ENCODE measurements at places on chromosomes 13 and 19.

- no peak for DNase-seq
These were observed 42.3 kb downstream of the LRCH1 start for GRCh38 chr13:46595136-46595884.

- DNase-seq = no peak
These were observed 311.3 kb downstream of the KLF12 start for GRCh38 chr13:73822668-73823592.

DNA sequence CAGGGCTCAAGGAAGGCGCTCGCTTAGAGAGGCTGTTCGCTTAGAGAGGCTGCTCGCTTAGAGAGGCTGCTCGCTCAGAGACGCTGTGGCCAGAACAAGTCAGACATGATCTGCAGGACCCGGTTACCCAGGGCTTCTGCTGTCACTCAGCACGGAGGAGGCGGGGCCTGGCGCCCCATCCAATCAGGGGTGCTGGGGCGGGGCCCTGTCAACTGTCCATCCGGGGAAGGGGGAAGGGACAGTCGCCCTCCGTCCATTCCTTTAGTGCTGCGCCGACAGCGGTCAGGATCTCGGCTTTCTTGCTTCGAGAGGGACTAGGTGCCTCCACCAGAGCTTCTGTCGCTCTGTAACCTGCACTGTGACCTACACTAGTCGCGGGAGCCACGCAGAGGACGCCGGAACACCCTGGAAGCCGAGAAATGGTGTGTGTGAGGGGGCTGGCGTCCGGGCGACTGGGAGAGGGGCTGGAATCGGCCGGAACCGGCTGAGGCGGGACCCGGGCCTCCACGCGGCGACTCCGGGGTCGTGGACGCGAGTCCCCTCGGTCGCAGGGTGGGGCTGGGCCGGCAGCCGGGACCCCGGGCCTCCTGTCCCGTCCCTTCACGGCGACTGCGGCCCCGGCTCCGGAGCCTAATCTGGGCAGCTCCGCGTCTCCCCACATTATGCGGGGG lies at the start of gene ZNF440:
Gene ZNF440, plus strand, starts transcription at position 245 of the 671 bp plus-strand sequence. Its CDS starts 175 bp downstream, at position 420.
- peak; percentile 92 for DNase-seq

DNA sequence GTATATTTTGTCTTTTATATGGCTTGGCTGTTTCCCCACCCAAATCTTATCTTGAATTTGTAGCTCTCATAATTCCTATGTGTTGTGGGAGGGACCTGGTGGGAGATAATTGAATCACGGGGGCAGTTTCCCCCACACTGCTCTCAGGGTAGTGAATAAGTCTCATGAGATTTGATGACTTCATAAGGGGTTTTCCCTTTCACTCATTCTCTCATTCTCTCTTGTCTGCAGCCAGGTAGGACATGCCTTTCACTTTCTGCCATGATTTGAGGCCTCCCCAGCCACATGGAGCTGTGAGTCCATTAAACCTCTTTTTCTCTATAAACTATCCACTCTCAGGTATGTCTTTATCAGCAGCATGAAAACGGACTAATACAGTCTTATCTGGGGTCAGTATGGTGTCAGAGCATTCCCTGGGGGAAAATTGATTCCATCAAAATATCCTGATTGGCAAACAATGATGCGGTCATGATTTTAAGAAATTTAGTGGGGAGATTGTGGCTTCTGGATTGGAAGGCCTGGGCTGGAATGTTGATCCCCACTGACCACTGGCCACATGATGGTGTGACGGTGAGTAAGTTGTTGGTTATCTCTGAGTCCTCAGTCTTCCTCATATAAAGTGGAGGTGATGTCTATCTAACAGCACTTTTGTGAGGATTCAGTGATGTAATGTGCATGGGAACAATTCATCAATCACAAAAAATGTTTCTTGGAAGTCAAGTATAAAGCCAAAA lies 27.5 kb upstream of the ANKRD10 start:
- DNase-seq = no peak

DNA sequence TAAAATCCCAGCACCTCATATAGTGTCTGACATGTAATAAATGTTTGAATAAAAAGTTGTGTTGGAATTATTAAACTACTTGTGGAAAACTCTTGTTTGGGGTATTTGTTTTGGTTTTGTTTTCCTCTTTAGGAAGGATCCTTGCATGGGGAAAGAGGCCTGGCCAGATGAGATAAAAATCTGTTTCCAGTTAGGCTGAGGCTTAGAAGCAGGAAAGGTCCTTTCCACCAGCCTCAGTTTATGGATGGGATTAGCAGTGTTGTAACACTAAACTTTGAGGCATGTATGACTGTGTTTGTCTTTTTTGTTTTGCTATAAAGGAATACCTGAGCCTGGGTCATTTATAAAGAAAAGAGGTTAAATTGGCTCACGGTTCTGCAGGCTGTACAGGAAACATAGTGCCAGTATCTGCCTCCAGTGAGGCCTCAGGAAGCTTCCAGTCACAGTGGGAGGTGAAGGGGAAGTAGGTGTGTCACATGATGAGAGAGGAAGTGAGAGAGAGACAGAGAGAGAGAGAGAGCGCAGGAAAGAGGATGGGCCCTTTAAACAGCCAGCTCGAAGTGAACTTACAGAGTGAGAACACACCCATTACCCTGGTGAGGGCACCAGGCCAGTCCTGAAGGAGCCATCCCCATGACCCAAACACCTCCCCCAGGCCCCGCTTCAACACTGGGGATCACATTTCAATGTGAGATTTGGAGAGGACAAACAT lies 21.6 kb downstream of the SPATA13 start:
- no peak for DNase-seq

DNA sequence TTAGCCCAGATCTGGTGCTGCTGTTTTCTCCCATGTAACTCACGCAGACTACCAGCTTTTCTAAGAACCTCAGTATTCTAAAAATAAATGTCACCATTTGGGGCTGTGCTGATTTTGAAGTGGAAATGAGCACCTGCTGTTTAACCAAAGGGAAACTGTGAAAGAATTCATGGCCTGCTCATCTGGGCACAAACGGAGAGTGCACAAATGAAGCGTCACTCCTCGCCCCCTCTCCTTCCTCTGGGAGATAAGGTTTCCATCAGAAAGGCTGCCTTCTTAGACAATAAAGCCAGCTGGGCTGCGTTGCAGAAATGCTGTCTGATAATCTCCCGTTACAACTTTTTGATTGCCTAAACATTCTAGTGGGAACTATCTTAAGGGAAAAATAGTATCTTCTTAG lies 73.7 kb upstream of the SLC15A1 start:
- DNase-seq = no peak

- no peak for DNase-seq
These were observed 814 bp downstream of the SLC25A23 start for GRCh38 chr19:6458695-6459261.

GRCh38 chr13:43389573-43389972 lies 366.2 kb downstream of the DNAJC15 start:
- DNase-seq = no peak

DNA sequence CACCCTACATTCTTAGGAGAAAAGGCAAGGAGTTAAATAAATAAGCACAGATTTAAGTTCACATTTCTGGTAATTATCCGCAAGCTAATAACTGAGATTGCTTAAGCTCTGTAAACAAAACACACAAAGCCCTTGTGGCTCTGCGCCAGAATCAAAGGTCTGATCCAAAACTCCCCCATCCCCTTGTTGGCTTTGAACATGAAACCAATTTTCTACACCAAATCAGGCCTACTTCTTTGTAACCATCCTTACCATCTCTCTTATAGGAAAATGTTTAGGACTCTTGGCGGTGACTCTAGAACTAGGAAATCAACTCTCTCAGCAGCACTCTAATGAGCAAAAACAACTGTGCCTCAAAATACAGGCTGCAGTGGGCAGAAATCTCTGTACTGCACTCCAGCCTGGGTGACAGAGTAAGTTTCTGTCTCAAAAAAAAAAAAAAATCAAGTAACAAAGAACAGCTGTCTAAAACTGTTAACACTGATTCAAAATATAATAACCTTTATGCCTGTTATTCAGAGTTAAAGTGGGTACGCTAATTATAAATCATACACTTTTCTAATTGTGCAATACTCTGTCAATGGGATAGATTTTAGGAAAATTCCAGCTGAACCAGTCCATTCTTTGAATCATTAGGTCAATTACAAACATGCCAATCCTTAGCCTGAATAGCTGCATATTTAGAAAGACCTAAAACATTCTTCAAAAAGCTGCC lies 25.8 kb downstream of the ABCC4 start:
- no peak for DNase-seq

DNA sequence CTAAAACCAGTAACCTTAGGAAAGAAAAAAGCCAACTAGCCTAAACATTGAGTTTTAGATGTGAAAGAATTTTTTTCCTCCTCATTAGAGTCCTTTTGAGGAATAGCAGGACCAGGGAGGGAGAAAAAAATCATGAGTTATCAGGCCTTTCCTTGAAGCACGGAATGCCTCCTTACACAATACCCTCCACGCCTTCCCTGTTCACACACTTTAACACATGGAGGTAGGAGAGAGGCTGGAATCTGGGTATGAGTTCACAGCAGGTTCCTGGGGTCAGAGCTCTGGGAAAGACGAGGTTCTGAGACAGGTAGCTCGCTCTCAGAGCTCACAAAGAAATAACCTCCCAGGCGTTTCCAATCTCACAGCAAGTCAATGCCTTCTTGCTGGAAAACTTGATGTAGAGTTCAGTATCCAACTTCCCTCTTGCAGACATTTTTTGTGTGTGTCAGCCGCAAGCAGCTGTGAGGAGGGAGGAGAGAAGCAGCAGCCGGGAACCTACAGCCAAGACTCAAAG lies 716 bp downstream of the ZNF573 start:
- peak; percentile 21 for DNase-seq

DNA sequence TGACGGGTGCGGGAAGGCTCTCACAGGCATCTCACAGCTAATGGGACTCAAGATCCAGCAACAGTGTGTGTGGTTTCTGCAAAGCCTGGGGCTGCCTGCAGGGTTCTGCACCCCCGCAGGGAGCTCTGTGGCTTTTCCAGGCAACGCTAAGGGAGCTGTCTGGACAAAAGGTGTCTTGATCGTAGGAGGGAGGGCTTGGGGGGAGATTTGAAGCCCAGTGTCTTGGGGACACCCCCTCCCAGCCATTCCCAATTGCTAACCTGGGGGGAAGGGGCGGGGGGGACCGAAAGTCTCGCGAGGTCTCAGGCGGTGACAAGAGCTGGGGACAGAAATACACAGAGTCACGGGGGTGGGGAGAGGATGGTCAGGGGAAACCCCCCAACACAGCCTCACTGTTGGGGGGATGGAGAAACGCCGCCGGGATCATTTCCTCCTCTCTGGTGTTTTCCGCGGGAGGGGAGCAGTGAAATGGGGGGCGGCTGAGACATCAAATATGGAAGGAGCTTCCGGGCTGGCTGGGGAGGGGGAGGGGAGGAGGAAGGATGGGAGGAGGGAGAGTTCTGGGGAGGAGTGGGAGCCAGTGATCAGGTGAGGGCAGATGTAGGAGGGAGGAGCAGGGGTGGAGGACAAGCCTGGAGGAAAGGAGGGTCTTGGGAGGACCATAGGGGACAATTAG lies 13.3 kb downstream of the KCNC3 start:
- DNase-seq = no peak

DNA sequence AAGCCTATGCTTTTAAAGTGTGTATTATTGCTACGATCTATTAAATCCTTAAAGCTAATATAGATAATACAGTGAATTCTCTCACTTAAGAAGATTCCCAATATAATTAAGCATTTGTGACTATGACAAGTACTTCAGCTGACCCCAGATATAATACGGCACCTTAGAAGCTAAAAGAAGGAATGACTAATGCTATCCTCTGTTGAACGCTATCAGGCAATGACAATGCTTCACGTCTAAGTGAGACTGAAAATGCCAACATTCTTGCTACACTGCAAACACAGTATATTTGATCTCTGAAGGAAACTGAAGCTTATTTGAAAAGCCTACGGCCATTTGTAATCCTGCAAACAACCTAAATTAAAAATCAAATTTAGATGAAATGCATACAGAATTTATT lies 19.7 kb downstream of the VWA8 start:
- no peak for DNase-seq

DNA sequence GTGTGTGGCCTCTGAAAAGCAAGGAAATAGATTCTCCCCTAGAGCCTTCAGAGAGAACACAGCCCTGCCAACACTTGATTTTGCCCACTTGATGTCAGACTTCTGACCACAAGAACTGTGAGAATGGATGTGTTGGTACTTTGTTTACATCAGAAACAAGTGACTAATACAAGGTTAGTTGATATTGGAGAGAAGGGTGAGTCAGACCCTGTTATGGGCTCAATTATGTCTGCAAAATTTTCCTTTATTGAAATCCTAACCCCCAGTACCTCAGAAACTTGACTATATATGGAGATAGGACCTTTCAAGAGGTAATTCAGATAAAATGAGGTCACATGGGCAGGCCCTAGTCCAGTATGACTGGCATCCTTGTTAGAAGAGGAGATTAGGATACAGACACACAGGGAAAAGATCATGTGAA lies 226.7 kb downstream of the RFC3 start:
- no peak for DNase-seq

- no peak for DNase-seq
These were observed 177.9 kb downstream of the KATNAL1 start for GRCh38 chr13:30129411-30129810.

DNA sequence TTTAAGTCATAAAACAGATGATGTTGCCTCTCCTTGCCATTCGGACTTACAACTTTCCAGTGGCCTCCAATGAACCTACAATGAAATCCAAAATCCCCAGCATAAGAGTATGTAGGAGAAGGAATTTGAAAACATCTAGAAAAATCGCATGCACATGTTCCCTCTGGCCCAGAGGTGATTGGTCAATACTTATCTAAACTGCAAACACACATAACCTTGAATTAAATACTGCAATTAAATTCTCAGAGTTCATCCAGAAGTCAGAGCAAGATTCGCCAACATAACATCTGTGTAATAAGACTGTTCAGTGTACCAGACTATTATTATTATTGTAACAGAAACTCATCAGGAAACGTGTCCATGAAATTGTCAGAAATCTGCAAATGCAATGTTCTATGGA lies 82.2 kb upstream of the USP29 start:
- no peak for DNase-seq

DNA sequence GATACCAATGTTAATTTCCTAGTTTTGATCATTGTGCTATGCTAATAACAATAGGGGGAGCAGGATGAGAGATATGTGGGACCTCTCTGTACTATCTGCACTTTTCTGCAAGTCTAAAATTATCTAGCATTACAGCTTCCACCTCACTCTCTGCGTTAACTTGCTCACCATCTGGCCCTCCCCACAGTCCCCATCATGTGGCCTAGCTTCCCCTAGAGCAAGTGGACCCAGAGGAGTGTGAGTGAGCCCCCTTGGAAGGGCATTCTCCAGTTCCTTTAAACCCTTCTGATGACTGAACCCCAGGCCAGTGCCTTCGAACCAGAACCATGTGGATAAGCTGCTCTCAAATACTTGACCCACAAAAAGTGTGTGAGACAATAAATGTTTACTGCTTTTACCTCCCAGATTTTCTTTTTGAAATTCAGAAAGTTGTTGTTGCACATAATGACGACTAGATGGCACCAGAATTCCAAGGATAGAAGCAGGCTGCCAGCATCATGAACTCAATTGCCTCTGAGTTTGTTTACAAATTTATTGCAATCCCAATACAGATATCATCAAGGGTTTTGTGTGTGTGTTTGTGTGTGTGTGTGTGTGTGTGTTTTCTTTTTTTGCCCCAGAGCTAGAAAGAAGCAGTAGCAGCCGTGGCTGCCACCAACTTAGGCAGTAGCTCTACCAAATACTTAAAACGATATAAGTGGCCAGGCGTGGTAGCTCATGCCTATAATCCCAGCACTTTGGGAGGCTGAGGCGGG lies 49.0 kb upstream of the ZNF780A start:
- DNase-seq = peak; percentile 7

- no peak for DNase-seq
These were observed 99.6 kb upstream of the SGCG start for GRCh38 chr13:23081220-23081619.

- no peak for DNase-seq
These were observed 51.6 kb upstream of the MIR17HG start for GRCh38 chr13:91295712-91296410.

GRCh38 chr13:108781312-108781711 lies 151.9 kb downstream of the MYO16 start:
- DNase-seq = no peak

Data from right renal cortex interstitium (tissue), 3 donors.